ENCODE measurements at places on chromosomes 5 and 9. TPM values are rescaled to one million over a fixed set of nuclear protein-coding genes. Genes with fewer than 3 reads are reported as not detected.

The PCDHGB4 gene
- 4.6 TPM for total RNA-seq

The KCNMB1 gene
- not detected for total RNA-seq

The APBB3 gene
- 6.0 TPM for total RNA-seq

The IL5 gene
- total RNA-seq, result not detected

The IFNA13 gene
- total RNA-seq, result not detected

The ACSL6 gene
- under 0.01 TPM for total RNA-seq

The PLEKHG4B gene
- total RNA-seq, result not detected

The GOLGA2 gene
- total RNA-seq, result 101 TPM

The IFNA21 gene
- not detected for total RNA-seq

The WDR38 gene
- total RNA-seq, result not detected

The RASGRF2 gene
- total RNA-seq, result 5.1 TPM

The GADD45G gene
- not detected for total RNA-seq

The PIP5KL1 gene
- 1.2 TPM for total RNA-seq

The HNRNPH1 gene
- total RNA-seq, result 228 TPM

The XRCC4 gene
- total RNA-seq, result 13.8 TPM

The OTULINL gene
- 19.9 TPM for total RNA-seq

The NUTM2G gene
- total RNA-seq, result not detected

The RBM22 gene
- total RNA-seq, result 30.0 TPM

The CAMK2A gene
- 0.29 TPM for total RNA-seq

The DDX4 gene
- not detected for total RNA-seq

The IFNK gene
- total RNA-seq, result not detected

The GLIPR2 gene
- total RNA-seq, result 17.9 TPM

The SNCB gene
- not detected for total RNA-seq

The STC2 gene
- 56.8 TPM for total RNA-seq

The PCA3 gene
- total RNA-seq, result not detected

The ENG gene
- total RNA-seq, result 54.2 TPM

Data from myometrial cell (primary cell).